ENCODE measurements at places on chromosomes 1 and 21. TPM values are rescaled to one million over a fixed set of nuclear protein-coding genes. Genes with fewer than 3 reads are reported as not detected.

- ATAC-seq: no peak
These were observed 75.5 kb upstream of the IPO9 start for GRCh38 chr1:201753492-201753891.

GRCh38 chr1:36100376-36100775, 11.7 kb downstream of the ADPRS start:
- peak; percentile 59 for ATAC-seq

DNA sequence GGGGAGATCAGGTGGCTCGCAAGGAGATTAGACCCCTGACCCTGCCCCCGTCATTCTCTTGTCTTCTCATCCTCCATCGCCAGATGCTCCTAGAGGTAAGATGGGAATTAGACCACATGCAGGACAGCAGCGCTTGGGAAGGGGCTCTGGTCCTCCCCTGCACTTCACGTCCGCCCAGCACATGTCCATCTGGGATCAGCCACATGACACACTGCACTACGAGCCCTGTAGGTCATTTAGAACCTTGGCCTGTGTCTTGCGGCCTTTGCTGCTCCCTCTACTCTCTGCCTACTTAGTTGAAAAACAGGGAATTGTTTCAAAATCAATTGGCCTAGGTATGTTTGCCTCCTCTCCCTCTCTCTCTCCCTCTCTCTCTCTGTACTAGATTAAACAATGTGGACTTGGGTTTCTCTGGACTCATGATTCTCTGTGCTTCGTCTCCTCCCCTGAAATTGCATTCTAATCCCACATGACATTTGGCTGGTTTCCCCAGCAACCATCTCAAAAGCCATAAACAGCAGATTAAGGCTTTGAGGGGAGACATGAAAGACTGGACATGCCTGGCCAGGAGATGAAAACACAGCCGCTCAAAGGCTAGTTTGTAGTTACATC, 3.8 kb upstream of the NCMAP start:
- ATAC-seq: peak; percentile 39

DNA sequence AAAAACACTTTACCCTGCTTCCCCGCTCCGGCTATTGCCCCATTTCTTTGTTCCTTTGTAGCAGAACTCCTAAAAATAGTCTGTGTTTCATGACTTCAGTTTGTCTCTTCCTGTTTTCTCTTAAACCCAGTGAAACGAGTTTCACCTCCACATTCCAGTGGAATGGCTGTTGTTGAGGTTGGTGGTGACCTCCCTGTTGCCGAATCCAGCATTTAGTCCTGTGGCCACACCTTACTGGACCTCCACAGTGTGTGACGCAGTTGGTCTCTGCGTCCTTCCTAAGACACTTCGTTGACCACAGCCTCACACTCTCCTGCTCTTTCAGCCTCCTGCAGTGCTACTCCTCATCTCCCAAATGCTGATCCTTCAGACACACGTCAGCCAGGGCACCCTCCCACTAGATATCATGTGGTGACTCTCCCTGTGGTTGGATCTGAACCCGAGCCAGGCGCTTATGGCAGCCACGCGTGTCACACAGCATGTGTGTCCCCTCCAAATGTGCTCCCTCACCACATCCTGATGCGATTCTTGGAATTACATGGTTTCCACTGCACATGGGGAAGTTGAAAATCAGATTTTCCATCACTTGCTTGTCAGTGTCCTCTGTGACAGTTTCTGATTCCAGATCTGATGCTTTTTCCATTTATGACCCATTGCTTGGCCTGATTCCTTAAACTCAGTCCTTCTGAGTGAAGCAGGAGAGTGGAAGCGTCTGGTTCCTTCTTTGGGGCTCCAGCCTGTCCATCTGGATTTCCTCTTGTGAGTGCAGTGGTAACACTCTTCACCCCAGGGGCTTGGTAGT, 99.1 kb upstream of the ARTN start:
- no peak for ATAC-seq

DNA sequence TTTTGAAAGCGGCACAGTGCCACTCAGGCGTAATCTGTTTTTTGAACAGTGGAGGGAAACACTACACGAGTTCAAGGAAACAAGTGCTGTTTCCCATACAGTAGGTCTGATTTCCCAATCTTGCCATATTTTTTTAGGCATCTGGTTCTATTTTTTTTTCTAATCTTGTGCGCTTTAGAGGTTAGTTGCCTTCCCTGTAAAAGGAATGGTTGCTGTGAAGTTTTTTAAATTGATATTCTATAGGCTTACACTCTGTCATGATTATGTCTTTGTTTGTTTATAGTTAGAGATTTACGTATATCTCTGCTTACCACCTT, 1.2 kb downstream of the NASP start:
- ATAC-seq: no peak

GRCh38 chr1:32116531-32116930, 8.7 kb downstream of the KPNA6 start:
- ATAC-seq: no peak

The HSF2BP gene
- 1.1 TPM for total RNA-seq

The SAMSN1 gene
- 0.38 TPM for total RNA-seq
